AG09319 (cell line): ENCODE measurements at places on chromosomes 11 and 22.

GRCh38 chr11:68287419-68287818, 15.6 kb upstream of the C11orf24 start:
- no peak for DNase-seq

GRCh38 chr11:134901542-134901941, 489.5 kb upstream of the B3GAT1 start:
- no peak for DNase-seq

GRCh38 chr11:100525635-100526034, 161.5 kb upstream of the ARHGAP42 start:
- DNase-seq = no peak

- DNase-seq = no peak
Observed at GRCh38 chr11:120746376-120746775, 234.8 kb downstream of the GRIK4 start.

DNA sequence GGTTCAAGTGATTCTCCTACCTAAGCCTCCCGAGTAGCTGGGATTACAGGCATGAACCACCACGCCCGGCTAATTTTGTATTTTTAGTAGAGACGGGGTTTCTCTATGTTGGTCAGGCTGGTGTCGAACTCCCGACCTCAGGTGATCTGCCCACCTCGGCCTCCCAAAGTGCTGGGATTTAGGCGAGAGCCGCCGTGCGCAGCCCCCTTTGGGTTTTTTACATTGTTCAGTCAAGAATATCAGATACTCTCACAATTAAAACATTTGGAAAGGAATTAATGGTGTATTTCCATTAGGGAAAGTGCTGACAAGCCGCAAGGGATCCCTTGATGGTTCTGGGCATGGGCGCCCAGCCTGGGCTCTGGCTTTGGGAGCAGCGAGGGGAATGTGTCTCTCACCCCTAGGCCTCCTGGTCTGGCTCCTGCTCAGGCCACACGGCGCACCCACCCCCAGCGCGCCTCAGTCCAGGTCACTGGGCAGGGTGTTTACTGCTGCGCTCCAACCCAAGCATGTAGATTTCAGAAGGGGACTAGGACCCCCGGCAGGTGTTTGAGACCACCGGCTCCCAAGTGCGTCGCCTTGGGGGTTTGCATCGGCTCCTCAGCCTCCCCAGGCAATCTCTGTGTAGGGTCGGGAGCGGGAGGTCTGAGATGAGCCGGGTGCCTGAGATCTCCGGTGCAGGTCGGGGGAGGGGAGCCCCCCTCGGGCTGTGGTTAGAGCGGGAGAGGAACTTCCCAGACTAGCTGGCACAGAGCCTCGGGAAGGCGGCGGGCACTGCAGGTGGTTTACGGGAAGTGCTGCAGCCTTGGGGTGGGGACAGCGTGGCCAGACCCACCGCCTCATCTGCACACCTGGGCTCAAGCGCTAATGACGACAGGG, 809 bp upstream of the IRF7 start:
- no peak for DNase-seq

DNA sequence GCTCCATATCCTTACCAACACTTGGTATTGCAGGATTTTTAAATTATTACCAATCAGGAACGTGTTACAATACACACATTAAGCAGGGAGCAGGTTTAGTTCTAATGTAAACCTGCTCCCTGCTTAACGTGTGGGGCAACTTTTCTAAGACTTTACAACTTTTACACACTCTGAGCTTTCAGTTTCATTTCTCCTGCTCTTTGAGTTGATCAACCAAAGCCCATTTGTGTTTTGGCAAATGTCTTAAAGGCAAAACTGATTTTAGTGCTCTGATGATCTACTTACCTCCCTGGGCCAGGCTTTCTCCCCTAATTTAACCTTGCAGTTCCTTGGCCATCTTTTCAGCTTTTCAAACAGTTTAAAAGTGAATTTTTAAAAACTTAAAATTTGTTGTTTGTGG, 70.9 kb downstream of the ZBTB44 start:
- DNase-seq = no peak

DNA sequence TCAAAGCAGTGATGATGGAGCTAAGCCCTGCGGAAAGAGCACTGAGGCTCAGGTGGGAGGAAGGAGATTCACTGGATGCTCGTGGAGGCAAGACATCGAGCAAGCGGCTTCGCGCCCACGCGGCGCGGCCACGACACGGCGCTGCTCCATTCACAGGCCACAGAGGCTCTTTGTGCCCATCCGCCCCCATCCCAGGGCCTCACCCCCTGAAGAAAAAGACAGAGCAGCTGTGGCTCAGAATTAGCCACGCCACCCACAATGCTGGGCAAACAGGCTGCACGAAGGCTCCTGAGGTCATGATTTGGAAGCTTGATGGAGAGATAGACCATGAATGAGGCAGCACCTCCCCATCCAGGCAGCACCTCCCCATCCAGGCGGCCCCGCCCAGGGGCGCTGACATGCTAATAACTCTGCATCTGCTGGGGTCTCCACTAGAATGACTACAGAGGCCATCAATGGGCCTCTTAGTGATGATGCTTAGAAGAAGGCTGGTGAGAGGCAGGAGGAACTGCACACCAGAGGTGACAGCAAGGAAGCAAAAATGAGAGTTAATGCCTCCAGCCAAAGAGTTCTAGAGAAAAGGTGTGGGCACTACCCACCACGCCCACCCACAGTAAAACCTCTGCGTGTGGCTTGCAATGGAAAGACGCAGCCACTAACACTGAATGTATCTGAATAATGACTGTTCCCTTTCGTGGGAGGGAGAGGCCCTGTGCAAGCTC, 43.5 kb downstream of the MYH9 start:
- no peak for DNase-seq

DNA sequence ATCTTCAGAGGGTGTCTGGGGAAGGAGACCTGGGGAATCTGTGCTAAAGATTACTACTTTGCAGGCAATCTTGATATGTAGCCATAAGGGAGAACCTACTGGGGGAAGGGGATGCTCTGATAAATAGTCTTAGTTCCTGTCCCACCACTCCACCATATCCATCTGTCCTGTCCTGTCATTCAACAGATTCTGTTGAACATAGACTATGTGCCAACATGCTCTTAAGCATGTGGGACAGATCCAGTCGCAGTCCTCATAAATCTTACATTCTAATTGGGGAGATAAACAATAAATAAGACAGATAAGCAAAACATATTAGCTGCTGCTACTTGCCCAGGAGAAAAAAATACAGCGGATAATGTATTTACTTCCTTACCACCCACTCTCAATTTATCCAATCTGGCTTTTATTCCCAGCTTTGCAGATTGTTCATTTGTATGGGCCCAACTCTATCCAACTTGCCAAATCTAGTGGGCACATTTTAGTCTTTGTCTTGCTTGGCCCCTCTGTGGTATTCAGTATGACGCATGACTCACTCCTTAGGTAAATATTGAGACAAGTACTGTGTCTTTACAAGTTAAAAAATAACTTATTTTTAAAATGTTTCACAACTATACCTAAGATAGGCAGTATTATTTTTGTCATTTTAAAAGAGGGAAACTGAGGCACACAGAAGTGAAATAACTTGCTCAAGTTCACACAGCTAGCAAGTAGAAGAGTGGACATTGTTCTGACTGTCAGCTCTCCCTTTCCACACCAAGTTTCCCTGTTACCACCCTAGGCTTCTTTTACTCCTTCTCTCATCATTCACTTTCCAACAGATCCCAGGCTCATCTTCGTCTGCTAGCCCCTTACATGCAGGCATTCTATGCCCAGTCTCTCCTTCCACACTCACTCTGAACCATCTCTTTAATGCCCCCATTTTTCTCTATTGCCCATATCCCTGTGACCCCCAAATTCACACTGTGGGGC, 133.6 kb upstream of the SESN3 start:
- DNase-seq = no peak

DNA sequence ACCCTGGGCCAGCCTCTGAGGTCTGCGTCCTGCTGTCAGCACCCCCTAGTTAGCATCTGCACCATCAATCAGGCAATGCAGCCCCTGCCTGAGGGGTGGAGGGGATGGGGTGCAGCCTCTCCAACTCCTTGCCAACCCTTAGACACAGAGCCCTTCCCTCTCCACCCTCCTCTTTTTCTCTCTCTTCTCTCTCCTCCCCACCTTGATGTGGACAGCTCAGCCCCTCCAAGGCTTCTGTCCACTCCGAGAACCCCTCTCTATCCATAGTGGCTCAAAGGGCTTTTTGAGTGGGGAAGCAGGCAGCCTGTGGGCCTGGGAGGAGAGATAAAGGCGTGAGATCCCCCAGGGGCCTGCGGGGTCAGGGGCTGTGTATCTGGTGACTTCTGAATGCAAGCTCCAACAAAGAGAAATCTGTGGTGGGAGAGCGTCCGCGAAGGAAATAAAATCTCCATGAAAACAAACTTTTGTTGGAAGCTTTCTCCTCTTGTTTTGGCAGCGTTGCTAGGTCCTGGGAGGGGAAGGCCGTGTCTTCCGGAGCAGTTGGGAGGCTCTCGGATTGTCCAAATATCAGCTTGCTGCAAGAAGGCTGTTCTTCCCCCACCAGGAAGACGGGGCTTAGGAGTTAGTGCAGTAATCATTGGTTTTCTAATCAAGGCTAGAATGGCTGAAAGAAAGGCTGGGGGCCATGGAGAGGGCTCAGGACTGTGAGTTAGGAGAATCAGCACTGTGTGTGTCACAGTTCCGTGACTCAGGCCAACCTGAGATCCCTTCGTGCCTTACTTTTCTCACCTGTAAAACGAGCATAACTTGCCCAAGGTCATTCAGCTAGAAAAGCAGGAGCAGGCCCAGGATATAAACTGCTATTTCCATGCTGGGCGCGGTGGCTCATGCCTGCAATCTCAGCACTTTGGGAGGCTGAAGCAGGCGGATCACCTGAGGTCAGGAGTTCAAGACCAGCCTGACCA, 50.3 kb downstream of the PKNOX2 start:
- no peak for DNase-seq

DNA sequence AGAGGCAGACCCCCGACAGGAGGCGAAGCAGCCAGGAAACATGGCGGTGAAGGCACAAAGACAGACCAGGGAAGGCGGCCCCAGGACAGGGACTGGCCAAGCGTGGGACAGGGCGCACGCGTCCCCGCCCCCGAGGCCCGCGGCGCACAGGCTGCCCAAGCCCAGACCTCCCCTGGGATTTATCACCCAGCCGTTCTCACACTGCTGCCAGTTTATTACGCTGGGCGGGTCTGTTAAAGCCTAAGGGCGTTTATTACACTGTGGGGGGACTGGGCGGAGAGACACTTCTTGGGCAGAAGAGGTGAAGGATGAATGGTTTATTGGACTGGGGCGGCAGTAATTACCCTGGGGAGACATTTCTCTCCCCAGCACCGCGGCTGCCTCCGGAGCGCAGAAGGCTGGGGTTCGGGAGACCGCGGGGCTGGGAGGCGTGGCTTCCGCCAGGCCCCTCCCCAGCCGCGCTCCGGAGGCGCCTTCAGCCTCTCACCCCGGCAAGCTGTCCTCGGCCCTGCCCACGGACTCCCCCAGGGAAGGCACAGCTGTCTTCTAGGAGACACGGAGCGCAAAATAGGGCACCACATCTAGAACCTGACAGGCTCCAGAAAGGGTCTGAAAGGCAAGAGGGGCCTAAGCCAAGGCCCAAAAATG, 47.1 kb downstream of the SLC22A12 start:
- DNase-seq = no peak
